ENCODE measurements at places on chromosomes 3 and 15.

GRCh38 chr3:122183893-122184590 lies 574 bp downstream of the CASR start:
- DNase-seq = no peak

DNA sequence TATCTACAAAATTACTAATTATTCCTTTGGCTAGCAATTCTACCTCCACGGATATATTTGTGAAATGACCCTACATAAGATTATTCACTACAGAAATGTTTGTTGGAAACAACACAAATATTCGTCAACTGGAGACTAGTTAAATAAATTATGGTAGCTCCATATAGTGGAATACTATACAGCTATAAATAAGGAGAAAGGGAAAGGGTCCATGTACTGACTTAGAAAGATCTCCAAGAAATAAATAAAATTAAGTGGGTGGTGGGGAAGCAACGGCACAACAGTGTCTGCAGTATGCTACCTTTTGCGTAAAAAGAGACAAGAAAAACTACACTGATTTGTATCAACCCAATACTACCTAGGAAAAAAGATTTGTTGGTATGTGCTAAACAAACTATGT lies 96.7 kb upstream of the BHLHE40 start:
- DNase-seq = no peak

DNA sequence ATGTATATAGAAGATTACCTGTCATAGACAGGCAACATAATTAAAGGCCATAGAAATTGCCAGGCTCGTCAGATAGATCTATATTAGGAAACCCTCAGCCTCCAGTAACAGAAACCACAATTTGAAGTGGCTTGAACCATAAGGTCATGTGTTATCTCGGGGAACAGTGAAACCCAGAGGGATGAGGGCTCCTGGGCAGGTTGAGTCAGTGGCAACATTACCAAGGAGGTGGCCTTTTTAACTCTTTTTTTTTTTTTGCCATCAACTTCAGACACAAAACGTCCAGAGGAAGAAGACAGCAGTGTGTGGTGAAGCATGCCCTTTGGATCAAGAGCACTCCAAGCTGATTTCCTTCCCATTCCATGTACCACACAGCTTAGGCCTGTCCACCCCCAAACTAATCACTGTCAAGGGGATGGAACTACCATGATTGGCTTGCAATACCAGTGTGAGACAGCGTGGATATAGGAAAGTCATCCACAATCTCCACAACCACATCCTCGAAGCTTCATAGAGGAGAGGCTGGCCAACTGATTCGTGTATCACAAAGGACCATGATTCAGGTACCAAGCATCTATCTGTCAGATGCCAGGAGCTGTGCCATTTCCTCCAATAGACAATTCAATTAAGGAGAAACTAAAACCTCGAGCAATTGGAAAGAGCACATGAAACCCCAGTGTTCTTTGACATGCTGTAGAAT lies 999 bp upstream of the KIF7 start:
- no peak for DNase-seq

DNA sequence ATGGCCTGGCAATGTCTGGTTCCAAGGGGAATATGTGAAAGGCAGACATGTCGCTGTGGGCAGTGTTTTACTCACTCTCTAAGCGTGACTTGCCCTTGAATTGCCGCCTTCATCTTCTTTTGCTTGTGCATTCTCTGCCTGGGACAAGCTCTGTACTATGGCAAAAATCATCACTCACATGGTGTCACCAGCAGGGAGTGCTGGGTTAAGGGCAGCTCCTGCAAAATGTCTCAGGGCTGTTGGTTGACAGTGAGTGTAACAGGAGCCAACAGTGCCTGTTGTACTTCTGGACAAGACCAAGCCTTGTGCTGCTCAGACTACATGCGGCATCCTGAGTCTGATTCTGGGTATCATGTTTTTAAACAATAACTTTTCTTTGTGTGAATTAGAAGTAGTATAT lies 45.3 kb upstream of the KY start:
- no peak for DNase-seq

GRCh38 chr3:100521439-100521845 lies 29.0 kb downstream of the TMEM45A start:
- DNase-seq = no peak

DNA sequence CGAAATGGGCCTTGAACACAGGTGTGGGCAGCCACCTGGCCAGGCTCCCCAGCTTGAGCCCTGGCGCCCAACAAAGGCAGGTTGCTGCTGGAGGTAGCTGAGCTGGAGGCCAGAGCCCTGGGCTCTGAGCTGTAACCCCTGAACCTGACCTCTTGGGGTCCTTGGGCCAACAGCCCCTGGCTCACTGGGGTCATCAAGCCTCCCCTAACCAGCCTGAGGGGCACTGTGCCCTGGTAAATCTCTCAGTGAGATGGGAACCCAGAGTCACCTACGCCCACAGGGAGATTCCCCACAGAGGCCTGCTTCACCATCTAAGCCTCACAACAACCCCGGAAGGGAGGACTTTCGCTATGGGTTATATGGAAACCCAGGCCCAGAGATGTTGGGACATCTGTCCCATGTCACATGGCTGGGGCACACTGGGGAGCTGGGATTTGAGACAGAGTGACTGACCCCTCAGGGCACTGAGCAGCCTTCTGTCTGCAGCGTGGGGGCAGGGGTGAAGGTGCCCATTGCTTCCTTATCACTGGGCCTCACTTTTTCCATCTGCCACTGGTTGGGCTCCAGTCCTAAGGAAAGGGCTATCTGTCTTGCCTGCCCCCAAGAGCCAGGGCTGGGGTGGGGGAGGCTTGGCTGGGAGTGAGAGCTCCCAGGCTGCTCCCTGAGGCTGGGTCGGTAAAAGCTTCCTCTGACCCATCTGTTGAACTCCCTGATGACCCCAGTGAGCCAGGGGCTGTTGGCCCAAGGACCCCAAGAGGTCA lies 59.1 kb downstream of the IQSEC1 start:
- DNase-seq = no peak

- DNase-seq = no peak
Observed at GRCh38 chr15:85489773-85490493, 109.5 kb downstream of the AKAP13 start.

- no peak for DNase-seq
Observed at GRCh38 chr3:10462641-10463532, 42.5 kb downstream of the ATP2B2 start.

GRCh38 chr3:42057561-42058211 lies 33.5 kb upstream of the TRAK1 start:
- DNase-seq = no peak

DNA sequence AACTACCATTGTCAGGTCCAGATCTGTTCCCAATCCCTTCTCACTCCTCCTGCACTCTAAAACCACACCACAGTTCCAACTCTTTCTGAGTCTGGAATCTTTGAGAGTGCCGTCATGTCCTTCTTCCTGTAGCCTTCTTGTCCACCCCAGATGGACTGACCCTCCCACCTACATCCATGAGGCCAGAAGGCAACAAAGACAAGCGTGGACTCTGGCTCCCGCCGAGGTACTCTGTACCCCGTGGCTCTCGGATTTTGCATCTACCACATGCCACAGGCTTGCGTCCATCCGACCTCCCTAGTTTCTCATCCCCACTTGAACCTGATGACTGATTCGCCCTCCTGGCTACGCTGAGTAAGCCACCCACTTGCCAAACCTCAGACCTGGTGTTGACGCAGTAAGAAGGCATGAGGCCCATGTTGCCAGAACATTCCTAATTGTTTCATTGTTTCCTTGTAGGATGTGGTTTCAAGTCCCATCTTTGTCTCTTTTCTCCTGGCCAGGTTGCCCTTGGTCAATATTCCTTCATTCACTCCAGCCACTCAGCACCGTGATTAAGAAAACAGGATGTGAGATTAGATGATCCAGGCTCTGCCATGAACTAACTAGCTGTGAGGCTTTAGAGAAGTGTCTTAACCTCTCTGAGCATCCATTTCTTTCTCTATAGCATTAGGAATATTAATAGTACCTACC lies 1.1 kb upstream of the ZBTB38 start:
- peak; percentile 100 for DNase-seq

DNA sequence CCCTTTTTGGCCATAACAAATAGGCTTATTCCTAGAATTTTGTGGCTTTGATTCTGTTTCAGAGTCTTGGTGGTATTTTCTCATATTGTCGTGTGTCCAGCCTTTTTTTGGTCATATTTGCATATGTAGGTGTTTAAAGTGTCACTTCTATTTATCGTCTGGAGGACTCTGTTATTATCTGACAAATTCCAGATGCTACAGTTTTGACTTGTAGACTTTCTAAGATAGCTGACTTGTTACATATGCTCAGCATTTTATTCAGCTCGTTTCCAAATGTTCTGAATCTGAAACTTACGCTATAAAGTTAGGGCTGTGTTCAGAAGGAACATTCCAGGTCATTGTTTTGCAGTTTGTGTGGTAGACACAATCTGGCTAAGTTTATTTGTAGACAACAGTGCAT lies 1.9 kb downstream of the PPP4R2 start:
- DNase-seq = no peak

- no peak for DNase-seq
Observed at GRCh38 chr3:115380883-115381572, 233.9 kb upstream of the ZBTB20 start.

- no peak for DNase-seq
Observed at GRCh38 chr15:33517944-33518343, 207.2 kb downstream of the RYR3 start.

DNA sequence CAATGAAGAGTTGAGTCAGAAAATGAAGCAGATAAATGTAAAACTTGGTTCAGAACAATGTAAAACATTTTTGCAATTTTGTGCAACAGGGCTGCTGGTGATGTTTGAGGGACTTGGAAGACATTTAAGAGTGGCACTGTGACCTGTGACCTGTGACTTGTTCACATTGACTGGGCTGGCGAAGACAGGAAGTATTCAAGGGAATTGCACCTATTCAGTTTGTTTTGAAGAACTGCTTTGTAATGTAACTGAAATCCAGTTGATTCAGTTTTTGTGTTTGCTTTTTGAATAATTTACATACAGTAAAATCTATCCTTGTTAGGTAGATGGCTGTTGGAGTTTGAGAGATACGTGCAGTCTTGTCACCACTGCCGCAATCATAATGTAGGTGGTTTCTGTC lies 35.4 kb downstream of the MCTP2 start:
- DNase-seq = no peak

GRCh38 chr3:66138336-66139313 lies 82.2 kb upstream of the SLC25A26 start:
- no peak for DNase-seq

- no peak for DNase-seq
Observed at GRCh38 chr3:179969525-179969924, 67.2 kb downstream of the PEX5L start.

GRCh38 chr15:67784856-67785430 lies 40.4 kb upstream of the SKOR1 start:
- DNase-seq = no peak

GRCh38 chr15:53979051-53979788 lies 979 bp downstream of the UNC13C start:
- DNase-seq = no peak

DNA sequence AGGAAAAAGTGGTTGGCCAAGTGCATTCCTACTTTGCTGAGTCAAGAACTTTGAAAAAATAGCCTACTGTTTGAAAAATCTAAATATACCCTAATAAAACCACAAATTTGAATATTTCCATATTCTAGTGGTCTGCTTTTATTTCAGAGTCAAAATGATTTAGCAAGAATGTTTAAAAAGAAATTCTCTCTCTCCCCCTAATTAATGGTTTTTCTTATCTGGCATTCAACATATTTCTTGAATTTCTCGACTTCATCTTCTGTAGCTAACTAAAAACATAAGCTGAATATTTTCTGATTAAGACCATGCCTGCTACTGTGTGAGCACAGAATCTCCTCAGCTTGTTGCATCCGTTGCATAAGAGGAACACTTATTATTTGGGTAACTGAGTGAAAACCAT lies 563.5 kb upstream of the TBL1XR1 start:
- no peak for DNase-seq

GRCh38 chr3:134348524-134348923 lies 25.7 kb downstream of the AMOTL2 start:
- DNase-seq = no peak

- DNase-seq = no peak
Observed at GRCh38 chr3:65689436-65689835, 349.3 kb downstream of the MAGI1 start.

GRCh38 chr3:138818185-138818860 lies 16.4 kb downstream of the PIK3CB start:
- no peak for DNase-seq

Measured in GM04503 (cell line).